ENCODE measurements at places on chromosomes 4 and X.
A peak's percentile ranks its signal among the peaks of the same experiment; 100 is the strongest.

DNA sequence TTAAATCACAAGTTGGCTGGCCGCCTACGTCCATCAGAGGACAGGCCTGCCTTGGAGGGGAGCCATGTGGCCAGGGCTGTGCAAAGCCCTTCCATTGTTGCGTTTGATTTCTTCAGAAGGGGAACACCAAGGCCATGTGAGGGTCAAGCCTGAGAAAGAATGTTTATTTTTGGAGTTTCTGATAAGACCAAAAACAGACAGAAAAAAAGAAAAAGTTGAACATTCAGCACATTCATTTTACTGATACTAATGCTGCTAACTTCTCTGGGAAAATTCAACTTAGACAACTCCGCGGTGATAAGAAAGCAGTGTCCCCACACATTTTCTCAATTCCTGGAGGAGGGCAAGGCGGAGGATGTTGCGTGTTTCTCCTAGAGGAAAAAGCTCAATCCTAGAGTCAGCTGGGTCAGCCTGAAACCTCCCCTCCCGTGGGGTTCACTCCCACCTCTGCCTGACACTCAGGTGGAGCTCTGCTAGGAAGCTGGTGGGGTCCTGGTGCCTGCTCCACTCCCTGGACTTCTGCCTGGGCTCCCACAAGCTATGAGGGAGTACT lies 63.5 kb downstream of the ANAPC4 start:
- no peak for DNase-seq

DNA sequence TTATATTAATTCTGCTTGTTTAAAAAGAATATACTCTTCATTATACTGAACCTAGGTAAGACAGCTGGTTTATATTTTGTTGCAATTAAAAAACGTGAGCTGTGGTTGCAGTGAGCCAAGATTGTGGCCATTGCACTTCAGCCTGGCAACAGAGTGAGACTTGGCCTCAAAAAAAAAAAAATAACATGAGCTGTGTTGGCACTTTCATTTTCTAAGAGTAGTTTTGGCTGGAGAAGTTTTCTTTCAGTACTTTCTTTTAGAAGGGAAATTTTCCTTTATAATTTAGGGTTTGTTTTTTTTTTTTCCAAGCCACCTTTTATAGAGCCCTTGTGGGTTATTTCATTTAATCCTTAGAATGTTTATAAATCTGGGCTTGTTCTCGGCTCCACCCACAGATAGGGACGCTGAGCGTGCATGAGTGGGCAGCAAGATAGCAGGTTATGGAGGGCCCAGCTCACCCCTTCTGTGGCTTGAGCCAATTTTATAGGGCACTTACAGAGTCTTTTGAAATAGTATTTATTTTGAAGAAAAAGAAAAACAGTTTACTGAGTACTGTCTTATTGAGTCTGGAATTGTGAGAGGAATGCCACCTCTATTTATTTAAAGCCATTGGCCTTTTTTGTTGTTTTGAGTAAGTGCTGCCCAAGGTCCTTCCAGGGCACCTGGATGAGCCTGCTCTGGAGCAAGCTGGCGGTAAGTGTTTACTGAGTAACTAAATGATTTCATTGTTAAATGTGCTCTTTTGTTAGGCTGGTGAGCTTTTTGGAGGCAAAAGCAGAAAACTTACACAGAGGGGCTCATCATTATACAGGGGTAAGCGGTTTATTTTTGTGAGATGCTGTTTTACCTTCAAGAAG lies 60.9 kb downstream of the HTT start:
- no peak for DNase-seq

DNA sequence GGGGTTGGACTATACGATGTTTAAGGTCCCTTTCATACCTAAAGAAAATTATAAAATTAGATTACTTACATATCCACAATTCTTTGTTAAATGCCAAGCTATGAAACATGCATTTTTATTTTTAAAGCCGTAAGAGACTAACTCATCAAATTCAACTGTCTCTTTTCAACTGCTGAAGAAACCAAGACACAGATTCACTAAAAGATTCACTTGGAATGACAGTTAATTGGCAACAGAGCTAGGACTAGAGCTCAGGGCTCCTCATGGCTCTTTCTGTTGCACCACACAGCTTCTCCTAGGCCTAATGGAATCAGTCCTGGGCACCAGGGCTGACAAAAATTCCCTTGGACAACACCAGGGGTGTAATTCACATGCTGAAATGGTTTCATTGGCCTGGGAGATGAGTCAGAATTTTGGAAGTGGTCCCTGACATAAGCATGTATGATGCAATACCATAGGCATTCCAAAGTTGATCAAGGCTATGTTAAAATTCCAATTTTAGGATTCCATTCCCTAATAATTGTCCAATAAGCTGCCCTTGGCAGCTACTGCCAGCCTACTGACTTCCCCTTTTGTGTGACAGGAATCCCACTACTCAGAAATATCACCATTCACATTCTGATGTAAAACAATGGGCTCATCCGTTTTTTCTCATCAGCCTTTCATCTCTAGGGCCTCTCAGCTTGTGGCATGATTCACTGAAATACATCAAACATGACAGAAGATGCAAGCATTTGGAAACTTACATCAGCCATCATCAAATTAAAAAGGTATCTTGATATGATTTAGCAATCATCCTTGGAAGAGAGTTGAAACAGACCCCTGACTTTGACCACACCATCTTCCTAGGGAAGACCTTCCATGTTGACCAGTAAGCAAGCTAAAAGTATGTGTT lies 54.2 kb downstream of the PLAC1 start:
- no peak for DNase-seq

DNA sequence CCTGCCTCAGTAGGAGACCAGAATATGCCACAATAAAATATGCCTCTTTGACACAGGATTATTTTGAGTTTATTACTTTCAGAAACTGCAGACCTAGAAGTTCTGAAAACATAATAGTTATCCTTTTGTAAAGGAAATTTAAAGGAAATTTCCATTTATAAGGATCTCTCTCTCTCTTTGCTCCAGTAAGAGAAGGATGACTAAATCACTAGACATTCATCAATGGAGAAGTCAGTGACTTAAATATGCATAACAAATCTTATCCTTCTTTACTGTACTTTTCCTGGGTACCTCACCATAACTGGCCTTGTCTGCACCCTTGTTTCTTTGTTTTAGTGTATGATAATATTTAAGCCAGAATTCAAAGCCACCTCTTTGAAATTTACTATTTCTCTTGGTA lies 28.3 kb upstream of the OPHN1 start:
- DNase-seq = no peak

- DNase-seq = no peak
Observed at GRCh38 chr4:156038772-156039171, 85.1 kb upstream of the CTSO start.

DNA sequence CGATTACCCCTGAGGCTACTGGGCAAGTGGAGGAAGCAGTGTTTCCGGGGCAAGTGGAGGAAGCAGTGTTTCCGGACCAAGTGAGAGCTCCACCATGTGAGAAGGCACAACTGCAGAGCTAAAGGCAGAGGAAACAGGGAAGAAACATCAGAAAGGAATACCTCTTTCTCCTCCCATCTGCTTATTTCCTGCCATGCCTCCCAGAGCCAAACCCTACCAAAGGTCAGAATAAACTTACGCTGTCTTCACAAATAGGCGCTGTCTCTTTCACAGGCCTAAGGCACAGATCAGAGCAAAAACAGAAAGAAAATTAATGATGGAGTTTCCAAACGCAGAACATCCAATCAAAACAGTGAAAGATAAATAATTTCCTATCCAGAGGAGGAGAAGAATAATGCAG lies 153.0 kb downstream of the ATOH1 start:
- DNase-seq = no peak

DNA sequence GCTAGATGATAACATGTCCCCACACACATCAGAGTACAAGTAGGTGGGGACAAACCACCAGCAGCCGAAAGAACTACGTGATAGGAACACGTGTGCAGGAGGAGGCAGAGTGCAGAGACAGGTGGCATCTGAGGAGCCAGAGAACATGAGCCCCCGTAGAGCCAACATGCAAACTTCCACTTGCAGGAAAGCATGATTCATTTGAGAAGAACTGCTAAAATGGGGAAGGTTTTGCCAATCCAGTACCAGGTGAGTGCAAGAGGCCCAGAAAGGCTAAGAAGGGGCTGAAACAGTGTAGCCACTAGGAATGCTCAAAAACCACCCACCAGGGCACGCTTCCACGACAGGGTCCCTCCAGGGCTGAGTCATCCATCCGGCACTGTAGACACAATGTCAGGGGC lies 149.8 kb upstream of the TENM3 start:
- no peak for DNase-seq

DNA sequence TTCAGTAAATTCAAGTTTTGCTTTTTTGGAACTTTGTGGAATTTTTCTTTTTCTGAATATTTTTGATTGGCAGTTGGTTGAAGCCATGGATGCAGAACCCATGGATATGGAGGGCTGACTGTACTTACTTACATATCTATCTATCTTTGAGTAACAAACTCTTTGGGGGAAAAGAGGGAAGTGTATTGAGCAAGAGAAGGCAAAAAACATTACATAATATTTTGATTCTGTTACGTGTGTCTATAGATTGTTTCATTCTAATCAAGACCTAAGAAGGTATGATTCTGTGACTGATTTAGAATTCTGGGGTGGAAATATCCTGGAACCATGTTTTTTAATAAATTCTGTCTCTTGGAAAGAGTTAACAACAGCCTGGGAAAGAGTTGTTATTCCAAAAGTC lies 31.5 kb downstream of the GRSF1 start:
- DNase-seq = no peak

DNA sequence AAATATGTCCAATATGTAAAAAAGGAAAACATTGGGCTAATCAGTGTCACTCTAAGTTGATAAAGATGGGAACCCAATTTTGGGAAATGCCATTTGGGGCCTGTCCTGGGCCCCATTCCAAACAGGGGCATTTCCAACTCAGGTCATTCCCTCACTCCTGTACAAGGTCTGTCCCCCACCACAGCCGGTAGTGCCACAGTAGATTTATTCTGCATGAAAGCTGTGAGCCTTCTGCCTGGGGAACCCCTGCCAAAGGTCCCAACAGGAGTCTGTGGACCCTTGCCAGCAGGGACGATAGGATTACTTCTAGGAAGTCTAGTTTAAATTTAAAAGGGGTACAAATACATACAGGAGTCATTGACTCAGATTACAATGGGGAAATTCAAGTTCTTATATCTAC lies 317.6 kb upstream of the GNPDA2 start:
- no peak for DNase-seq

DNA sequence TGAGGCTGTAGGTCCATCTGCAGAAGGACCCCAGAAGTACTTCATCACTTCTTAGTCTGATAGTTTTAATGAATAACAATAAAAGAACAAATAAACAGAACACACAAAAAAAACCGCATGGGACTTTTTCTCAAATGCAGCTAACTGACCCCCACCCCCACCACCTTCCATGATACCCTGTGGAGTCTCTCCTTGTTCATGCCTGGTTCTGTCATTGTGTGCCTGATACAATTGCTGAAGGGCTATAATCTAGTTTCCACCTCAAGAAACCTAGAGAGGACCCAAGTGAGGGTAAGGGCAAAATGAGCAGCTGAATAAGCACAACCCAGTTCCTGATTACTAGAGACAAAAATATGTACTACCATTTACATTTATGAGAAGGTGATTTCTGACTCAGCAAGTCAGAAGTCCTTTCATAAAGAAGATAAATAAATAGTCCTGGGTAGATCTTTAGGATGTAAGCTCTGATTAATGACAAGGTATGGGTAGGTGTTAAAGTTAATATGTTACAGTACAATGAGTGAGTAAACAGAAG lies 155.1 kb downstream of the TMA16 start:
- no peak for DNase-seq

DNA sequence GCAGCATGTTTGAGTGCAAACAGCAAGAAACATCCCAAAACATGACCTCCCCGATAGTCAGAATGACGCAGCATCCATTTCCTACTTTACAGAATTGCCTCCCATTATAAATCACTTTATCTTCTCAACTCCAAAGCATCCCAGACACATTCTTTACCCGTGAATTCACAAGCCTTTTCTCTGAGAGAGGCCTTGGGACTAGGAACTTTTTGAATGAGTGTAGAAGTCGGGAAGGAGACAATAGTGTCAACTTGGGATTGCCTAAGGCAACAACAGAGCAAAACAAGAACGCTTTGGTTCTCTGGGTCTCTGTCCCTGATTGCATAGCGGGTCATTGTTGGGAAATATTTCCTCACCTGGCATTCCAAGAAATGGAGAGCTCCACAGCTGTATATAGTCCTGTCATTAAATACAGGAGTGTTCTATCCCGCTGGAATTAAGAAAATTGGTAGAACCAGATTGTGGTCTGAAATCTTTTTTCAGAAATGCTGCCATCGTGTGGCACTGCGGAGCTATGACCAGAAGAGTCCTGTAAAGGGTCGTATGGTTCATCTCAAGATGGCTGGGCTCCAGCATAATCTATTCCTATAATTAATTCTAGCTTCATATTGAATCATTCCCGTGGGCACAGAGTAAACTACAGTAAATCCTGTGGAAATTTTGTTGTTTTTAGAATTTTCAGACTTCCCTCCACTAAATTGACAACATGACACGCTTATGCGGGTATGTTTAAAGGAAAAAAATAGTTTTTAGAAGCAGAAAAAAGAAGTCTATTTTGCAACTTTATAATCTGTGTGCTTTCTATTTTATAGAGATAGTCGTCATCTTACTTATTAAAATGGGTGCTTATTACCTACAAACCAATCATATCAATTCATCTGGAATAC lies 2.0 kb upstream of the SPP1 start:
- DNase-seq = peak; percentile 57

GRCh38 chr4:99586322-99586721 lies 11.7 kb downstream of the MTTP start:
- no peak for DNase-seq

- DNase-seq = no peak
Observed at GRCh38 chr4:143054971-143055370, 129.7 kb upstream of the USP38 start.

DNA sequence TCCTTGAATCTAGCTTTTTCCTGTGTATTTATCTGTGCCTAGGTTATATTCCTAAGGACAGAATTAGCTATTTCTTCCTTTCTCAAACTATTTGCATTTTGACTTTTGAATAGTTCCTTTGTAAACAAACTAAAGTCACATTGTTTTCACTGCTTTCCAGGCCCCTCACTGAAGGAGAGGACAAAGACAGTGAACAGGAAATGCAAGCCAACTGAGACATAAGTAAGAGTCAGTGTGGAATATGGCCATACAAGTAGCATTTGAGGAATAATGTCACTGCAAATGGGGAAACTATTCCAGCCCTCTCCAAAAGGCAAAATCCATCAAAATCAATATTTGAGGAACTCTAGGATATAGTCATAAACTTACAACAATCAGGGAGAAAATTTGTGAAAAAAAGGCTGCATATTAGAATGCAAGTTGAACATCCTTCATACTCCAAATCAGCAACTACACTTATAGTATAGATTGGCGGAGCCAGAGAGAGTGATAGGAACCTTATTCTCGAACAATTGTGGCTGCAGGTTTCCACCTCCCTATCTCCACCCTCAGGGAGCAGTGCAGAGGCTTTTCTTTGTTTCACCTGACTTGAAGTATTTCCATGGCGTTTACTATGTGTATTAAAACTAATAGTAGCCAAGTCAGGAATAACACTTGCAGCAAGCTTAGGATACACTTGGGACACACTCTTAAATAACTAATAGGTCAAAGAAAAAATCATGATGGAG lies 1110.4 kb upstream of the ADGRL3 start:
- peak; percentile 19 for DNase-seq

- DNase-seq = no peak
Observed at GRCh38 chrX:150696866-150697265, 3.7 kb downstream of the MTMR1 start.

- DNase-seq = no peak
Observed at GRCh38 chrX:51902510-51903050, 9.2 kb downstream of the MAGED1 start.
